Stimulated activated CD8-positive, alpha-beta memory T cell treated with anti-CD3 and anti-CD28 coated beads, Interleukin-15, amount 100 ng/mL, for 1 hour (primary cell): ENCODE measurements at places on chromosomes 13 and 19.

GRCh38 chr13:39403106-39403505 lies 199.9 kb downstream of the LHFPL6 start:
- no peak for DNase-seq

GRCh38 chr13:35994131-35994966 lies 136.8 kb downstream of the DCLK1 start:
- no peak for DNase-seq

DNA sequence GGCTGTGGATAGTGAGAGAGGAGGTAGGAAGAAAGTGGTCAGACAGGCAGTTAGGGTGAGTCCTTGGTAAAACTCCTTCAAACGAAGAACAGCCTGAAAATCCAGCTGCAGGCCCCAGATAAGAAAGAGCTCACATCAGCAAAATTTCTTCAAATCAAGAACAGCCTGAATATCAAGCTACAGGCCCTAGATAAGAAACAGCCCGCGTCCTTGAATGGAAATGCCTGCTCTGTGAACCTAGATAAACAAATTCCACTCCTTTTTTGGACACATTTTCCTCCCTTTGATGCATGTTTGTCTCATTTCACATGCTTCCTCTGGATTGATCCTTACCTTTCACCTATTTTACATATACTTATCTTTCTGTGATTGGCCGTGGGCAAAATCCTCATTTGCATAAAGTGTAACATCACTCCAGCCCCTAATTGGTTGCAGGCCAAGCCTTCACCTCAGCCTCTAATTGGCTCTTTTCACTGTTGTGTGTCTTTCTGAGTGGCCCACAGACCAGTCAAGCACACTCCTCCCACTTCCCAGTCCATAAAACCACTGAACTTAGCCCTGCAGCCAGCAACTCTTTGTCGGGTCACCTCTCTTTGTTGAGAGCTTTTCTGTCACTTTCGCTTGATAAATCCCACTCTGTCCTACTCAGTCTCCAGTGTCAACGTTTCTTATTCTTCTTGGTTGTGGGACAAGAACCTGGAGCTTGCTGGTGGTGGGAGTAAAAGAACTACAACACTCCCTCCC lies 6.0 kb upstream of the SULT2A1 start:
- no peak for DNase-seq

- DNase-seq, result no peak
These were observed 11.6 kb upstream of the ZSCAN1 start for GRCh38 chr19:58022283-58022660.

- no peak for DNase-seq
These were observed 10.8 kb downstream of the NDUFA11 start for GRCh38 chr19:5892772-5893275.

GRCh38 chr19:40070058-40070457 lies 14.0 kb upstream of the ZNF780B start:
- DNase-seq, result no peak

- DNase-seq, result no peak
These were observed 638 bp downstream of the ANKRD27 start for GRCh38 chr19:32674153-32674930.

- no peak for DNase-seq
These were observed 255.0 kb upstream of the SLITRK1 start for GRCh38 chr13:84137292-84137691.

GRCh38 chr19:46206176-46206575 lies 23.4 kb upstream of the IGFL1 start:
- no peak for DNase-seq

GRCh38 chr19:55809381-55810058 lies 22.3 kb downstream of the NLRP11 start:
- DNase-seq, result no peak

GRCh38 chr19:31534786-31535657 lies 185.8 kb upstream of the TSHZ3 start:
- DNase-seq, result no peak
